ENCODE measurements at places on chromosomes 2 and 18.

- DNase-seq: no peak
These were observed 40.7 kb downstream of the INO80D start for GRCh38 chr2:206045251-206045650.

GRCh38 chr2:16008331-16008850 is 68.0 kb downstream of the MYCN start:
- DNase-seq: no peak

- no peak for DNase-seq
These were observed 14.6 kb upstream of the ITGAV start for GRCh38 chr2:186575302-186575701.

GRCh38 chr18:41933778-41934177 is 21.3 kb upstream of the PIK3C3 start:
- no peak for DNase-seq

- DNase-seq: no peak
These were observed 275.3 kb upstream of the NCKAP5 start for GRCh38 chr2:133843551-133843950.

GRCh38 chr2:15634846-15635490 is 43.3 kb downstream of the DDX1 start:
- no peak for DNase-seq

DNA sequence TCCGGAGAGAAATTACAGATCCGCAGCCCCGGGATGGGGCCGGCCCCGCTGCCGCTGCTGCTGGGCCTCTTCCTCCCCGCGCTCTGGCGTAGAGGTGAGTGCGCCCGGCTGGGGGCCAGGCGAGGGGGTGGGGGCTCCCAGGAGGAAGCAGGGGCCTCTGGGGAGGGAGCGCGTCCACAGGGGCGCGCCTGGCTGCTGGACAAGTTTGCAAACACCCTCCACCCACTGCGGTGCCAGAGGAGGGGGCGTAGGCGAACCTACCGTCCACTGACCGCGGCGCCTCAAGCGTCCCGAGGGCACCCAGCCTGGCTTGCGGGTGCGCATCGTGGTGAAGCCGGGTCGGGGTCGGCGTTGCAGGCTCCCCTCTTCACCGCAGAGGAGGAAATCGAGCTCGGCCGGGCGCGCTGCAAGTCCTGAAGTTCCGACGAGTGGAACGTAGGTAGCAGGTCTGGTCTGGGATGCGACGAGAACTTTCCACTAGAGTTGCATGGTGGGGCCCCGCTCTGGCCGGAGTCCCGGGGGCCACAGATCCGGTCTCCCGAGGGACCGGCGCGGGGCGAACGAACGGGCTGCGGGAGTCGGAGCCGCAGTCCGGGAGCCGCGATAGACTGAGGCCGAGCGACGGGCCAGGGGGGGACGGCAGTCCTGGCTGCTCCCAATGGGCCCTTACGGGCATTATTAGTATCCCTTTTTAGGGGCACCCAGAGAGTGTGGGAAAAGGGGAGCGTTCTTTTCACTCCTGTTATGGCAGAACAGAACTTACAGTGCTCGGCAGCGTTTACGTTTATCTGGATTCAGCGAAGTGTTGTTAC is 502 bp downstream of the MERTK start:
- DNase-seq: no peak

DNA sequence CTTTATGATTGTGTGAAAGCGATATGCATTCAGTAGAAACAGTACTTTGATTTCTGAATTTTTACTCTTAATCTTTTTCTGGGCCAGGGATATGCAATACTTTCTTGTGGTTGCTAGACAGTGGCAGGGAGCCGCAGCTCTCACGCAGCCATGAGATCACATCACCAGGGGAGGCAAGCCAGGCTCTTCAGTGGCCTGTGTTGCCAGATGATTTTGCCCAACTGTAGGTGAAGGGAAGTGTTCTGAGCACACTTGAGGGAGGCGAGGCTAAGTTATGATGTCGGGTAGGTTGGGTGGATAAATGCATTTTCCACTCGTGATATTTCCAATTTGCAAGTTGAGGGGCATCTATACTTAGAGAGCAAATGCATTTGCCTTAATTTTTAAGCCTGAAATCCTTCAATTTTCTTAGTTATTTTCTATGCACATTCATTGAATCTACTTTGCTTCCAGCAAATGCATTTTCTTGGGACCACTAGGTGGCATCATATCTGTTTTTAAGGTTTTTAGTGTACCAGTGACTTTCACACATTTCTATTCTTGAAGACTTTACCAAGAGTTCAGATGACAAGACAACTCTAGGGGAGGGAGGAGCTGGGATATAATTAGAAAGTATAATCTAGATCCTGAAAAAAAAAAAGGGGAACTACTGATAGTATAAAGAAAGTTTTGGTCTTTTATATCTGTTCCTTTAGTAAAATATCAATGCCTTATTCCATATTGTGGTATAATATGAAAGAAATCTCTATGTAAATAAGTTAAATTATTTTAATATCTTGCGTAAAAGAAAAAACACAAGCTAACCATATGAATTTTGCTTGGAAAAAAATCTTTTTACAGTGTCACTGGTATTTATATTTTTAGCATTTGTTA is 643.3 kb downstream of the SOCS6 start:
- no peak for DNase-seq

- no peak for DNase-seq
These were observed 11.8 kb downstream of the NEU4 start for GRCh38 chr2:241820625-241821384.

DNA sequence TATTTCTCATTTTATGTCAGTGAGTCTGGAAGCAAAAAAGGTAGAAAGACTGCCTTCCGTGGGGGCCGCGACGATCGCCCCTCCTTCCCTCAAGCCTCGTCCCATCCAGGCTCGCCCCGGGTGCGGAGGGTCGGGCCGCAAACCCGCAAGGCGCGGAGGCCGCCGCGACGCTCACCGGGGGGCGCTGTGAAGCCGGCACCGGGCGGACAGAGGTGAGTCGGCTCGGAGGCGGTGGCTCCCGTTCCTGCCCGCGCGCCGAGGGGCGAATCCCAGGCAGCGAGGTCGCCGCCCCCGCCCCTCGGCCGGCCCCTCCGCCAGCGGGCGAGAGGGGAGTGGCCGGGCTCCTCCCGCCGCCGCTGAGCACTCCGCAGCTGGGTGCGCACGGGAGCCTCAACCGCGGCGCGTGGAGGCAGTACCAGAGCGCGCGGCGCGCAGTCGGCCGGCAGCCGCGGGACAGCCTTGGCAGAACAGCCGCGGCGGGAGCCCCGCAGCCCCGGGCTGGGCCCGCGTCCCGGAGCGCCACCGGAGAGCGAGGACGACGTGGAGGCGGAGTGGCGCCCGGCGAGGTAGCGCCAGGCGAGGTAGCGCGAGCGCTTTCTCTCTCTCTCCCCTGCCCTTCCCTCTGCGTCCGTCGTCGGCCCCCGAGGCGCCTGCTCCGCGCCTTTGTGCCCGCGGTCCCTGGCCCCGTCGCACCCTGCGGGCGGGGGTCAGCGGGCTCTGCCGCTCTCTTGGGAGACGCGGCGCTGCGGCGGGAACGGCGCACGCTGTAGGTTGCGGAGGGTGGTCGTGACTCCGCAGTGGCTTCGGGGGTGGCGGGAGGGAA is at the start of gene MYO1B:
TSS of gene MYO1B (plus strand) at position 359 of the 823 bp plus-strand sequence. CDS start 31,492 bp downstream, outside the sequence.
- DNase-seq: peak; percentile 83

GRCh38 chr18:58256316-58257080 is 212.5 kb downstream of the NEDD4L start:
- DNase-seq: no peak

DNA sequence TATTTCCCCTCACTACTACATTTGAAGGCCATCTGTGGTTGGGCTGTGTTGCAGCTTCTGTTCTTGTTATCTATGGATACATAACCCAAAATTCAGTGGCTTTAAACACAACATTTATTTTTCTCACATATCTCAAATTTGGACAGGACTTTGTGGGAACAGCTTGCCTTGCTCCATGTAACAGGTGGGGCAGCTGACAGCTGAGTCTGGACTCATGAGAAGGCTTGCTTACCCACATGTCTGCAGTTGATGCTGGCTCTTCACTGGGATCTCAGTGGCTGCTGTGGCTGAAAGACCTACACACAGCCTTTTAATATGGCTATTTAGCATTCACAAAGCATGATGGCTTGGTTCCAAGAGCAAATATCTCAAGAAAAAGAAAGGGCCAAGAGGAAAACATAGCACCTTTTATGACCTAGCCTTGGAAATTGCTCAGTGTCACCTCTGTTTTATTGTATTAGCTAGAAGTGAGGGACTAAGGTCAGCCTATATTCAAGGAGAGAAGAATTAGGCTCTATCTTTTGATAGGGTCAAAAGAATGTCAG is 296.8 kb upstream of the ZNF521 start:
- no peak for DNase-seq

DNA sequence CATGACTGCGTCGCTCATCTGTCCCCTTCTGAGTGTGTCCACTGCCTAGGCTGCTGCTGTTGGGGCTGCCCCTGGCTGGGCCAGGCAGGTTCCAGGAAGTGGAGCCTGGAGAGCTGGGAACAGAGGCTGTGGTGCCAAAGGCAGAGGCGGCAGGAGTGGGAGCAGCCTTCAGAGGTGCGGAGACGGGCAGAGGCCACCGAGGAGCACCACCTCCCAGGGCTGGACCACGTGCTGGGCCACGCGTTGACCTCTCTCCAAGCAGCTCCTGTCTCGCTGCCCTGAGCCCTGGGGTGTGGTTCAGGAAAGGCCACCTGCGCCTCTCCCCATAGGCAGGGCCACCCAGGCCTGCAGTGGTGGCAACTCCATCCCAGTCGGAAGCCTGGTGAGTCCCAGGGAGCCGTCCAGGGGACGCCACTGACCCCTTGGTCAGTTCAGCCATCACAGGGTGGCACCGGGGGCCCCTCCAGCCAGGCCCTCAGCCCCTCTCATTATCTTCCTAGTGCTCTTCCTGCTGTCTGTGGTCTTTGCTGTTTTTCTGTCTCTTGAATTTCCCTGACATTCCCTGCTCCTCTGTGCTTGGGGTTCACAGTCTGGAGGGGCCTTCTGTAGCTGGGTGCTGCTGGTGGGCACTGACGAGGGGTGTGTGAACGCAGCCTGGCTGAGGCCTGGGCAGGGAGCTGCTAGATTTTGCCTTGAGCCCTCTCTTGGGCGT is 122.8 kb upstream of the HS6ST1 start:
- peak; percentile 67 for DNase-seq

DNA sequence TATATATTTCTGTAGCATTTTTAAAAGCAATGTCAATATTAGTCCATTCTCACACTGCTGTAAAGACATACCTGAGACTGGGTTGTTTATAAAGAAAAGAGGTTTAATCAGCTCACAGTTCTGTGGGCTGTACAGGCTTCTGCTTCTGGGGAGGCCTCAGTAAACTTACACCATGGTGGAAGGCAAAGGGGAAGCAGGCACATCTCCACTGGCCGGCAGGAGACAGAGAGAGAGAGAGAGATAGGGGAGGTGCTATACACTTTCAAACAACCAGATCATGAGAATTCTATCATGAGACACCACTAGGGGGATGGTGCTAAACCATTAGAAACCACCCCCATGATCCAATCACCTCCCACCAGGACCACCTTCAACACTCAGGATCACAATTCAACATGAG is 43.1 kb downstream of the CHMP3 start:
- DNase-seq: no peak

DNA sequence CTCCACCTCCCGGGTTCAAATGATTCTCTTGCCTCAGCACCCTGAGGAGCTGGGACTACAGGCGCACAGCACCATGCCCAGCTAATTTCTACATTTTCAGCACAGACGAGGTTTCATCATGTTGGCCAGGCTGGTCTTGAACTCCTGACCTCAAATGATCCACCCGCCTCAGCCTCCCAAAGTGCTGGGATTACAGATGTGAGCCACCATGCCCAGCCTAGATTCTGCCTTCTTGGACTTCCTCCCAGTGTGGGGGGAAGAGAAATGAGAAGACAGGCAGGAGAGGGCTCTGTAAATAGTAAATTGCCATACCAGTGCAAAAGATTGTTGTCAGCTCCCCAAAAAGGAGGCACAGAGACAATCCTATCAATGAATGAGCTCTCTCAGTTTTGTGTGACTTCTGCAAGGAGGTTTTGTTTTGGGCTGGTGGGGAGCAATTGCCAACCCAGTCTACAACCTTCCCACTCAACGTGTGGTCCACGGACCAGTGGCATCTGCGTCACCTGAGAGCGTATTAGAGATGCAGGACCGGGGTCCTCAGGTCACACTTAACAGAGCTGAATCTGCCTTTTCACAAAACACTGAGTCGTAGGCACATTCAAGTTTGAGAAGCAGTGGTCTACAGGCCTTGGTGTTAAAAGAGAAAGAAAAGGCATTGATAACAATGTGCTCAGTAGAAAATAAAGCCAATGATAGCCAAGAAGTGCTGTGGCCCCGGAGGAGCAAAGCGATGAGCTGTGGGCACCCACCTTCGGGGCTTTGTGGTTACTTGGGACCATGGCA is 78.1 kb downstream of the MYCN start:
- DNase-seq: no peak

DNA sequence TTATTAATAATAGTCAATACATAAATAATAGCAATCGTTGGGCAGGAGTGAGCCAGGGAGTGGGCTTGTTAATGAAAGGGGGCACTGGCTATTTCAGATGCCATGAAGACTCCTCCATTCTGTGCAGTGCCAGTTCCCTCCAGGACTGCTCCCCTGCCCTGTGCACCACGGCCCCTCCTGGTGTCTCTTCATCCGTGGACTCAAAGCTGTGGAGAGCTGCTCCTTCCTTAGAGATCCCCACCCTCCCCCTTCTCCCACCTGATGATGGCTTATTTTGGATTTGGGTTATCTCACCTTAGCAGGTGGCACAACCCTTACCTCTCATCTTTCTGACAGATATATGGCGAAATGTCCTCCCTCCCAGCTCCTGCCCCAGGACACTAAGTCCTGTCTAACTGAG is 3.1 kb upstream of the CELF4 start:
- DNase-seq: no peak

GRCh38 chr2:150464270-150464669 is 23.2 kb downstream of the RND3 start:
- no peak for DNase-seq

DNA sequence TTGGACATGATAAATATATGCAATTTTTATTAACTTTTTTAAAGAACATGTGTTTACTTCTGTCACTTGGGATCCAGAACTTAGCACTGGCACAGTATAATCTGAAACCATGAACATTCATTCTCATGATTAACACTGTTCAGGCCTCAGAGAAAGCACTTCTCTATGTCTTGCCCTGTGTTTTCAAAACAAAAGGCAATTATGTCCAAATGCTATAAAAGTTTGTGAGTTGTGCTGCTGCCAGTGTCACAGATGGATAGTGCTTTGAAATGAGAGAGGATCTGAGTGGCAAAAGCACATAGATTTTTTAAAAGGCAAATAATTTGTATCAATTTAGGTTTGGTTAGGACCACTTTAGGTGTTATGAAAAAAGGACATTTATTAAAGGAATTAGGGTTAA is 470.5 kb upstream of the FAM98A start:
- DNase-seq: no peak

GRCh38 chr18:79615091-79615490 is 64.5 kb upstream of the CTDP1 start:
- DNase-seq: no peak

- no peak for DNase-seq
These were observed 234.0 kb upstream of the SLC14A2 start for GRCh38 chr18:45381282-45381681.

All from type B pancreatic cell (in vitro differentiated cells).